ENCODE measurements at places on chromosomes 5 and 9. TPM values are rescaled to one million over a fixed set of nuclear protein-coding genes. Genes with fewer than 3 reads are reported as not detected.

- DNase-seq, result no peak
Observed at GRCh38 chr5:181028032-181028819, 11.8 kb upstream of the BTNL9 start.

IFNA7 gene
- not detected for total RNA-seq

- peak; percentile 77 for DNase-seq
Observed at GRCh38 chr9:98998441-98999151, 54.9 kb downstream of the COL15A1 start.

- DNase-seq, result no peak
Observed at GRCh38 chr9:83140061-83140460, 77.1 kb upstream of the RASEF start.

- DNase-seq, result peak; percentile 74
Observed at GRCh38 chr9:98117984-98118639, 910 bp downstream of the TRIM14 start.

DNA sequence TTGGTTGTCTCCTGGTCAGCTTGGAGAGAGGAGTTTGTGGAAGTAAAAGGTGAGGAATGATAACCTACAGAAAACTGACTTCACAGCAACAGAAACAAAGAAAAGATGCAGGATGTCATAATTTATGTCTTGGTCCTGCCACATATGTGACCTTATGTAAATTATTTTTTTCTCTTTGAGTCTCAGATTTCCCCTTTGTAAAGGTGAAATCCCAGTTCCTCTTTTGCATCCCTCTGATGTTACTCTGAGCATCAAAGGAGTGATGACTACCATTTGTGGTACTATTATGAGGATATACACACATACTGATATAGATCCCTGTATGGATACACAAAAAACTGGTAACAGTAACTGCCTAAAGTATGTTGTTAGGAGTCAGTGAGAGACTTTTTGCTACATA is 1.4 kb upstream of the THG1L start:
- no peak for DNase-seq

KIF4B gene
- total RNA-seq, result not detected

- DNase-seq, result no peak
Observed at GRCh38 chr5:181052672-181053487, 12.8 kb downstream of the BTNL9 start.

ENHO gene
- total RNA-seq, result 0.35 TPM

GRCh38 chr5:109168151-109168550 is 241.6 kb downstream of the PJA2 start:
- peak; percentile 13 for DNase-seq

MPDZ gene
- 31.2 TPM for total RNA-seq

- no peak for DNase-seq
Observed at GRCh38 chr5:51104556-51104955, 278.7 kb upstream of the ISL1 start.

PDE6A gene
- 0.47 TPM for total RNA-seq

- no peak for DNase-seq
Observed at GRCh38 chr9:38337706-38338264, 54.7 kb upstream of the ALDH1B1 start.

LAMC3 gene
- total RNA-seq, result 0.03 TPM

DNA sequence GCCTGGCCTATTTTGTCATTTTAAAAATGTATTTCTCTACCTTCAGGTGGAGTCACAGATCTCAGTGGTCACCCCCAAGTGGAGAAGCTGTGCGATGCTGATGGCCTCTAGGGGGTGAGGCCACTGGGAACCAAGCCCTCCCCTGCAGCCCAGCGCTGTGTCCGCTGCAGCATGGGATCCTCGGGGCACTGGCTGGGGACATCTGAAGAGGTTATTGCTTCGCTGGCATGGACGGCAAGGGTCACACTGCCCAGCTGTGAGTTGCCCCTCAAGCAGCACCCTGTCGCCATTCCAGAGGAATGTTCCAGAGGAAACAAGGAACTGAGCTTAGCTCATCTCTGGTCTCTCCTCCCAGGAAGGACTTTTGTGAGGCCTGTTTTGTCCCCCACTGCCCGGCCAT is 119.6 kb upstream of the S1PR3 start:
- no peak for DNase-seq

DNA sequence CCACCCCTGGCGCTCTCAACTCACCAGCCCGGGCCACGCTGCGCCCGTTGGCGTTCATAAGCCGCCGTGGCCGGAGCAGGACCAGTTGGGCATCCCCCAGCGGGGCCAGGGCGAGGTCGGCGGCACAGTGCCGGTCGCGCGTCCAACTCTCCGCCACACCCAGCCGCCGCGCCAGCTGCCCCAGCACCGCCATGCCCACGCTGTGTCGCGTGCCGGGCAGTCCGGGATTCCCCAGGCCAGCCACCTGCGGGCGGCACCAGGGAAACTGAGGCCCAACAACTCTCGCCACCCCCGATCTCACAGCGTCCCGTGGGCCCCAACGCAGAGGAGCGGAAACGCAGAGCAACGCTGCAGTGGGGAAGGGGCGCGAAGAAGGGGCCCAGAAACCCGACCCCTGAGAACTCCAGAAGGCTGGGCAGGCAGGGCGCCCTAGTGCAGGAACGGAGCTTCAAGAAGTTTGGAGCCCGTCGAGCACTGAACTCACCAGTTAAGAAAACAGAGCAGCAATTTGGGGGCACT is 453 bp downstream of the PTRH1 start:
- peak; percentile 70 for DNase-seq

NPDC1 gene
- 4.8 TPM for total RNA-seq

ANXA6 gene
- 661 TPM for total RNA-seq

BHMT2 gene
- 1.2 TPM for total RNA-seq

DNA sequence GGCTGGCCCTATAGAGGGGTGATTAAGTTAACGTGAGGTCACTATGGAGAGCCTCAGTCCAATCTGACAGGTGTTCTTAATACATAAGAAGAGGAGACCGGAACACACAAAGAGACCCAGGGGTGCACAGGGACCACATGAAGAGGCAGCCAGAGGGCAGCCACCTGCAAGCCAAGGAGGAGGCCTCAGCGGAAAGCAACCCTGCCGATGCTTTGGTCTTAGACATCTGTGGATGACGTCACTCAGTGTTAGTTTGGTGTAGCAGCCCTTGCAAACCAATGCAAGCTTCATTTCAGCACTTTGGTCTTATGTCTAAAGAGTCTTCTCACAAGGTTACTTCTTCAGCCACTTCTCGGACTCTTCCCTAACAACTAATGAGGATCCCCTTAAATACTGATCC is 47.6 kb upstream of the GRHPR start:
- DNase-seq, result no peak

C9 gene
- not detected for total RNA-seq

DNA sequence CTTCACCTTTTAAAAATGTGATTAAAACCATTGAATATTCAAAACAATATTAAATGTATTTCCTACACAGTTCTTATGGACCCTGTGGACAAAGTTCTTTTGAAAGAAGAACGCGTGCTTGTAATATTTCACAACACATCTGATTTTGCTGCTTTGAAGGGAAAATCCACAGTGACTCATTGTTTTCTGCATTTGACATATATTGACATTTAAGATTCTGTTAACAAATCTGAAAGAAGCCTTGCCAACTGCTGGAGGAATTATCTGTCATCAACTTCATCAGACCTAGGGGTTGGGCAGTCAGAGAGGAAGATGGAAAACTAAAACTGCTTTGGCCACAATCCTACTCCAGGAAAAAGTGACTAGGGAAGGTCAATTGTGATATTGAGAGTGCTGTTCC is 56.9 kb upstream of the RASEF start:
- no peak for DNase-seq

CDH12 gene
- not detected for total RNA-seq

- DNase-seq, result peak; percentile 82
Observed at GRCh38 chr5:153400931-153401330, 89.5 kb upstream of the GRIA1 start.

PPP2R2B gene
- total RNA-seq, result not detected

OSMR gene
- total RNA-seq, result 15.6 TPM

GRCh38 chr9:95060234-95060633 is 257.3 kb downstream of the FANCC start:
- DNase-seq, result no peak

GRCh38 chr9:93318480-93318879 is 133.0 kb upstream of the FAM120A start:
- no peak for DNase-seq

GRCh38 chr5:59301727-59302126 is 591.8 kb downstream of the PDE4D start:
- peak; percentile 46 for DNase-seq

GRCh38 chr9:36328798-36329411 is 70.7 kb upstream of the GNE start:
- peak; percentile 78 for DNase-seq

TMEM174 gene
- not detected for total RNA-seq

EIF4E1B gene
- not detected for total RNA-seq

FGF10 gene
- total RNA-seq, result 1.6 TPM

- DNase-seq, result no peak
Observed at GRCh38 chr5:169978714-169979113, 1.6 kb downstream of the INSYN2B start.

DNA sequence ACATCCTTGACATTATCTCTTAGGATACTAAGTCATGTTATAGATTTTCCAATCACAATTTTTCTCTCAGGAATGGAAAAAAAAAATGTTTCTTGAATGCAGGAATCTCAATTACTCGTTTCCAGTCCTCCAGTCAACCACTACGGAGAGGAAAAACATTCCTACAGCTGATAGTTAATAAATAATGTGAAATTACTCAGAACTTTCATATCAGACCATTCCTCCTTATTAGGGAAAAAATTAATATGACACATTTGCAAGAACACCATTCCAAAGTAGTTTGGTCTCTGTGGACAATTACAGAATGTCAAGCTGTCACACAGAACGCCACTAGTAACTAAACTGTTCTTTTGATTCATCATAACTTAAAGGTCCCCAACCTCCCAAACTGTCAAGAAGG is 31.5 kb downstream of the MED27 start:
- no peak for DNase-seq

DNA sequence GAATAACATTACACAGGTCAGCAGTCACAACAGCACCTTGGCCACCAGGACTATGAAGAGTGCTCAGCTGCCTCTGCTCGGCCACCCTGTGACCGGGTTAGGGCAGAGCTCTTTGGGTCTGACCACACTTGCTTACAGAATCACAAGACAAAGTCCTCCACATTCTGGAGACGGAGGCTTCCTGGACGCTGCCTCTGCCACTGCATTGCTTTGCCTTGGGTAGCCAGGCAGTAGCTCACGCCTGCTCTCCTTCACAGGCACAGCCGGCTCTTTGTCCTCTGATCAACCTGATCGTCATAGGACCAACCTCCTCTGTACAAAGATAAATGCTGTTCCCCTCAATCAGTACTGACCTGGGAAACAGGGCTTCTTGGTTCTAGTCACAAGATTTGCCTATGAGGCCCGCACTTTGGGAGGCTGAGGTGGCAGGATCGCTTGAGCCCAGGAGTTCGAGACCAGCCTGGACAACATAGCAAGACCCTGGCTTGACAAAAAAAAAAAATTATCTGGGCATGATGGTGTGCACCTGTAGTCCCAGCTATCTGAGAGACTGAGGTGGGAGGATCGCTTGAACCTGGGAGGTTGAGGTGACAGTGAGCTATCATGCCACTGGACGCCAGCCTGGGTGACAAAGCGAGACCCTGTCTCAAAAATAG is 128.4 kb upstream of the IER5L start:
- DNase-seq, result no peak

C9orf72 gene
- total RNA-seq, result 8.1 TPM

GRCh38 chr5:157816682-157817386 is 42.1 kb downstream of the CLINT1 start:
- peak; percentile 36 for DNase-seq

GRCh38 chr5:88658886-88659285 is 224.1 kb downstream of the MEF2C start:
- no peak for DNase-seq

IFNB1 gene
- total RNA-seq, result not detected

DNA sequence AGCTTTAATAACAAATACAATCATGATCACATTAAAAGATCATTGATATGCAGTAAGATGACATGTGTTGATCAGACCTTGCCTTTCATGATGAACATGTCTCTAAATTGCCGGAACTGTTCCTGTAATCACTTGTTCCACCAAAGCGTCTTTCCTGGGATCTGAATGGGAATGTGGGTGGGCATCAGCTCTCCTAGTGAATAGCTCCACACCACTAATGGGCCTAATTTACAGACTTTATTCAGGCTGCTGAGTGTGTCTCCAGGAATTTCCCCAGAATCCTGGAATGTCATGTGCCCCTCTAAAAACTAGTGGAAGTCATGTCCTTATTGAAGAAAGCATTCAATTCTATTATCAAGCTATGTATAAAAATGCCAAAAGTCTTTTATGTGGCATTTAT is 765.1 kb upstream of the CTNND2 start:
- no peak for DNase-seq

- peak; percentile 17 for DNase-seq
Observed at GRCh38 chr5:92613546-92613945, 967.5 kb downstream of the NR2F1-AS1 start.

DNA sequence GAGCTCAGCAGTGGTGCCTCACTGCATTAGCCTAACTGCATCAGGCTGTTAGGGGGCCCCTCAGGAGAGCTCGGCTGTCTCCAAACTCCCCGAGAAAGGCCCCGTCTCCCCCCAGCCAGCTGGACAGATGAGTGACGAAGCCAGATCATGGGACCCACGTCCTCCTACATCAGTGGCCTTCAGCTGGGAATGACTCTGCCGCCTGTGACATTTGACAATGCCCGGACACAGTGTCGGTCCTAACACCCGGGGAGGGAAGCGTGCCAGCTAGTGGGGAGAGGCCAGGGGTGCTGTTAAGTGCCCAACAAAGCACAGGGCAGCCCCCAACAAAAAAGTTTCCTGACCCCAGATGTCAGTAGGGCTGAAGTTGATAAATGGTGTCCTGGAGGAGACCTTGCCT is 375.2 kb upstream of the IRX2 start:
- no peak for DNase-seq

DNA sequence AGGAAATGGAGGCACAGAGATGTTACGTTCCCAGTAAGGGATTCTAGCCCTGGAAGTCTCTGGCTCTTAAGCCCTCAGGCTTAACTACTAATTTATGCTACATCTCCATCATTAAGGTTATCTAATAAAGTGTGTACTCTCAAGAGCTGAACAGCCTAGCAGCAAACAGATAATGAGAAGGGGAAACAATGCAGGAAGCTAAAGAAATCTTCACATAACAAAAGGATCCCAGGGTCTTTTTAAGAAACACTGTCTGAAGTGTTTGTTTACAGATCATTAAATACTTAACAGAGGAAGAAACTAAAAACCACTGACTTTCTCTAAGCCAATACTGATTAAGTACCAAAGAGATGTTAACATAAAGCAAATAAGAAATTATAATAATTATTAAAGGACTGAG is 129.0 kb downstream of the PAPPA start:
- DNase-seq, result no peak

MEIKIN gene
- total RNA-seq, result not detected

GRCh38 chr9:131546336-131547084 is 1.2 kb downstream of the PRRT1B start:
- DNase-seq, result no peak

DNA sequence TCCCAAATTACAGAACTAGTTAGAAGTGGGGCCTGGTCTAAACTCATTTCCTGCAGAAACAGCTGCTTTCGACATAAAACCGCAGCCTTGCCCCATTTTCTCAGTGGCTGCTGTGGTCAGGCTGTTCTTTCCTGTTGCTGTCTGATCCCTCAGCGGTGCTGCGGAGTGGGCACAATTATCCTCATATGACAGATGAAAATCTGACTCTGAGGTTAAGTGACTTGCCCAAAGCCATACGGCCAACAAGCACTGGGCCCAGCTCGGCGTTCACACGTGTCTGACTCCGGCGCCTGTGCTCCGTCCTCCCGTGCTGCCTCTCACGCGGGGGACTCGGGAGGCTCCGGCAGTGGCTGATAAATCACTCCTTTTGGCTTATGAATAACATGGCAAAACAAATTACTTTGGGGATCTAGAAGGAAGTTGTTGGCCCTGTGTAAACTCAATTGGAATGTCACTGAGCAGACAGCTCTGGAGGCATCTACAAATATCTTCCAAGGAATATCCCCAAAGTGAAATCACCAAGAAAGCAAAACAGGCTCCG is 142.6 kb upstream of the LMX1B start:
- peak; percentile 87 for DNase-seq
